ENCODE measurements at places on chromosomes 13 and 19.

GRCh38 chr19:32464279-32464678 lies 58.7 kb downstream of the DPY19L3 start:
- DNase-seq, result no peak

DNA sequence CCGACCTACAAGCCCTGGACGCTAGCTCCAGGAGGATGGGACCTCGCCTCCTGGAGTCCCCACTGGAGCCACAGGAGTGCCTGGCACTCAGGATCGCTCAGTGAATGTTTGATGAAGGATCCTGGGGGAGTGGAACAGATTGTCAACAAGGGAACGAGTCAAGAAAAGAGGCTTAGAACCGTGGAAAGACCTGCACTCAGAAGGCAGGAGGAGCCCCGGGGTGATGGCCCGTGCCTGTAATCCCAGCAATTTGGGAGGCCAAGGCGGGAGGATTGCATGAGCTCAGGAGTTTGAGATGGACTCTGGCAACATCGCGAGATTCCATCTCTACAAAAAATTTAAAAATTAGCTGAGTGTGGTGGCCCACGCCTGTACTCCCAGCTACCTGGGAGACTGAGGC lies 38.9 kb downstream of the ATP12A start:
- no peak for DNase-seq

DNA sequence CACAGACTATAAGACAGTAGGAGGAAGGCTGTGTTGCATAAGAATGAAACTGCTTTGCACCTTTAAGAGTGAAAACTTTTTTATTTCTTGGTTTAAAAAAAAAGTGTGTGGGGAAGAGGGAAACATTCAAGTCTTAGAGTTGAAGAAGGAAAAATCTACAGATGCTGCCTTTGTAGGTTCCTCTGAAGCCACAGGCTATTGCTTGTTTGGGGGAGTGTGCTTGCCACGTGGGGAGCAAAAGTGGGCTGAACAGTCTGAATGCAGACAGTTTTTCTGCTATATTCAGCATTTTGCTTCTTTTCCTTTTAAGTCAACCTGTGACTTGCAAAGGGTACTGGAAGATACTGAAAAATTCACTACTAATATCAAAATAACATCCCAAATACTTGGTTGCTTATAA lies 36.9 kb downstream of the EFNB2 start:
- DNase-seq, result no peak

DNA sequence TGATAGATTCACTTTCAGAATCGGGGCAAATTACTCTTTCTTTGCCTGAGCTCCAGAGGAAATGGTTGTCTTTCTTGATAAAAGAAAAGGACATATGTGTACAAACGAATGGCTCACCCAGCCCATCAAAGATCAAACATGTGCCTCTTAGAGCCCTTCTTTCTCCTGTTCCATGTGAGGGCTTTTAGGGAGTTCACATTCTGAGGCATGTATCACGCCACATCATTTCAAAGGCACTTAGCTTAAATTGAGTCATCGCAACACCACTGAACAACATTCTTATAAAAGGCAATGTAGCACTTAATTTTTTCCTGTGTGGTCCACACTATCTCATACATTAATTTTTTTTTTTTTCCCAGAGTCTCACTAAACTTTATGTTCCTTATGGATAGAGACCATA lies 521.0 kb downstream of the SUCLA2 start:
- no peak for DNase-seq

GRCh38 chr19:47673426-47673825 lies 39.8 kb upstream of the EHD2 start:
- DNase-seq, result no peak

- no peak for DNase-seq
Measured at GRCh38 chr19:52659013-52659412, 20.9 kb upstream of the ZNF83 start.

DNA sequence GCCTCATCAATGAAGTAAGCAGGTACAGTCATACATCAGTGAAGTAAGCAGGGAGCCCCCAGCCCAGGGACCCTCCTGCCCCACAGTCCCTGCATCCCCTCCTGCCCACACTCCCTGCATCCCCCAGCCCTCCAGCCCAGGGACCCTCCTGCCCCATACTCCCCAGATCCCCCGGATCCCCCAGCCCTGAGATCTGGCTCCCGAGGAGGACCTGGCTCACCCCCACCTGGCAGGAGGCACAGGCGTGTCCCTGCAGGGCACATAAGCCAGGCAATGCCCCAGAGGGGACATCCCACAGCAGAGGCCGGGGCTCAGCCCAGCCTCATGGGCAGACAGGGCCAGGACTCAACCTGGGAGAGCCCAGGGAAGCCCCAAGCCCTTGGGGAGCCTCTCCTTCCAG lies 53.6 kb upstream of the TPM4 start:
- no peak for DNase-seq

DNA sequence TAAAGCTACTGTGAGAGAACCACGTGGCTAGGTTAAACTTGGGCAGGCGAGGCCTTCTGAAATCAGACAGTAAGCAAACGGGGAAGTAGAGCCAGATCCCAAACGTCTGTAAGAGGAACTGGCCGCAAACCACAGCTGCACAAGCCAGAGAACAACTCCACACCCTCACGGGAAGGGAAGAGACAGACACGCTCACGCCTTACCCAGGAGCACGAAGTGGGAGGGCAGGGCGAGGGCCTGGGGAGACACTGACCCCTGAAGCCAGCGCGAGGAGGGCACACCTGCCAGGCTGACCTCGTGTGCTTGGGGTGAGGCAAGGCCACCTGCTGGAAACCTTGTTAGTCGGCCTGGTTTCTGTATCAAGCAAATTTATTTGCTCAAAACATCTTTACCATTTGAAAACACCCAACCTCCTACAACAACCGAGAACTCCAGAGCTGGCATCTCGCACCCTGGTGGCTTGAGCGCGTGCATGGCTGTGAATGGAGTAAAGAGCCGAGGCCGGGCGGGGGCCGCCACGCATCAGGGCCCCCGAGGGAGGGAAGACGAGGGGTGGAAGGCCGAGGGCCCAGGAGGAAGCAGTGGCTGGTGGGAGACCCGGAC lies 7.3 kb downstream of the POLR2E start:
- DNase-seq, result peak; percentile 70

DNA sequence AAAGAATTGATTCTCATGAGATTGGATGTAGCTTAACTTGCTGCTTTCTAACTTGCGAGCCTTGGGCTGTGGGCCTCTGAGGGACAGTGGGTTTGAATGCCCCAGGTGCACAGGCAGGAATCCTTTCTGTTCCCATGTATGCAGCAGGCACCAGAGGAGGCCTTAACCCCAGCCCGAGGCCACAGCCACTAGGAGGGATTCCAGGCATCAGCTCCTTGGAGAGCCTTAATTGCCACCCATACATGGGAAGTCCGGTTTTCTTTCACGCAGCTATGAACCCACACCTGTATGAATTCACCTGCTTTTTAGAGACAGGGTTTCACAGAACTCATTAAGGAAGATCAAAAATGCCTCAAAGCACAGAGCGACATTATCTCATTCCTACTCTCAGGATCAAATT lies 117.9 kb downstream of the CRYL1 start:
- no peak for DNase-seq

GRCh38 chr13:48167866-48168265 lies 65.1 kb upstream of the ITM2B start:
- no peak for DNase-seq

DNA sequence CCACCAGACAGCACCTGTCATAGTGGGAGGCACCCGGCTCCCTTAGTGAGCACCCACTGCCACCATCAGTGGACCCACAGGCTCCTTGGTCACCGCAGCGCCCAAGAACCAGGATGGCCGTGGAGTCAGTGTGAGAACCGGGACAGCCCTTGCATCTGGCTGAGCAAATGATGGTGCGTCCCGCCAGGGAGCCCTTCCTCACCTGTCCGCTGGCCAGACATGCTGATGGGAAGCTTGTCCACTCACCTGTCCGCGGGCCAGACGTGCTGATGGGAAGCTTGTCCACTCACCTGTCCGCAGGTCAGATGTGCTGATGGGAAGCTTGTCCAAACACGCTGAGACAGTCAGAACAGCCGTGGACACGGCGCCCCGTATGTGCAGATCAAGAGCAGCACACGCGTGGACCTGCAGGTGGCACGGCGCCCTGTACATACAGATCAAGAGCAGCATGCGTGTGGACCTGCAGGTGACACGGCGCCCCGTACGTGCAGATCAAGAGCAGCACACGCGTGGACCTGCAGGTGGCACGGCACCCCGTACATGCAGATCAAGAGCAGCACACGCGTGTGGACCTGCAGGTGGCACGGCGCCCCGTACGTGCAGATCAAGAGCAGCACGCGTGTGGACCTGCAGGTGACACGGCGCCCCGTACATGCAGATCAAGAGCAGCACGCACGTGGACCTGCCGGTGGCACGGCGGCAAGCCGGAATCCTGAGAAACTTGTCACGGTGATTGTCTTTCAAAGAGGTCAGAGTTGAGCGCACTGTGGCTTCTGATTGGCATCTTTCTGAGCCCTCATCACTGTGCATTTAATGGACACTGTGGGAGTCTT lies 40.7 kb upstream of the DCUN1D2 start:
- DNase-seq, result no peak

DNA sequence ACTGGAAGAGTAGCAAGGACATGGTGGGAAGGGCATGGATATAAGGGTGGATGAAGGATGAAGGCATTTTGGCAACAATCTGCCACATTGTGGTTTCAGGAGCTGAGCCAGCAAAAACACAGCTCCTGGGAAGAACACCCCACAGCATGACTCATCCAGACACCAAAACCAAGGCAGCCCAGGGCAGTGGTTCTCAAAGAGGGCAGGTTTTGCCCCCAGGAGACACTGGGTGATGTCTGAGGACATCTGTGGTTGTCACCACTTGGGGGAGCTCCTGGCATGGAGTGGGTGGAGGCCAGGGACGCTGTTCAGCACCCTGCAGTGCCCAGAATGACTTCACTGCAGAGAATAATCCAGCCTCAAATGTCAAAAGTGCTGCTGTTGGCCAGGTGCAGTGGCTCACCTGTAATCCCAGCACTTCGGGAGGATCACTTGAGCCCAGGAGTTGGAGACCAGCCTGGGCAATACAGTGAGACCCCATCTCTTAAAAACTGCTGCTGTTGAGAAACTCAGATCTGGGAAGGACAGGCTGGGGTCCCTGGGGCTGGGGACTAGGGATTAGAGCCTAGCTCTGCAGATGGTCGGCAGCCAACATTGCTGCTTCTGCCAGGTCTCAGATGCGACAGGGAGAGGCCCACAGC lies 16.1 kb downstream of the ZFR2 start:
- peak; percentile 47 for DNase-seq

- no peak for DNase-seq
Measured at GRCh38 chr13:112674412-112675365, 15.1 kb upstream of the ATP11A start.

- DNase-seq, result no peak
Measured at GRCh38 chr13:36214163-36214921, at the start of gene SOHLH2. SOHLH2 (minus strand) TSS chr13:36214556; CDS start chr13:36214526, 30 bp downstream.

DNA sequence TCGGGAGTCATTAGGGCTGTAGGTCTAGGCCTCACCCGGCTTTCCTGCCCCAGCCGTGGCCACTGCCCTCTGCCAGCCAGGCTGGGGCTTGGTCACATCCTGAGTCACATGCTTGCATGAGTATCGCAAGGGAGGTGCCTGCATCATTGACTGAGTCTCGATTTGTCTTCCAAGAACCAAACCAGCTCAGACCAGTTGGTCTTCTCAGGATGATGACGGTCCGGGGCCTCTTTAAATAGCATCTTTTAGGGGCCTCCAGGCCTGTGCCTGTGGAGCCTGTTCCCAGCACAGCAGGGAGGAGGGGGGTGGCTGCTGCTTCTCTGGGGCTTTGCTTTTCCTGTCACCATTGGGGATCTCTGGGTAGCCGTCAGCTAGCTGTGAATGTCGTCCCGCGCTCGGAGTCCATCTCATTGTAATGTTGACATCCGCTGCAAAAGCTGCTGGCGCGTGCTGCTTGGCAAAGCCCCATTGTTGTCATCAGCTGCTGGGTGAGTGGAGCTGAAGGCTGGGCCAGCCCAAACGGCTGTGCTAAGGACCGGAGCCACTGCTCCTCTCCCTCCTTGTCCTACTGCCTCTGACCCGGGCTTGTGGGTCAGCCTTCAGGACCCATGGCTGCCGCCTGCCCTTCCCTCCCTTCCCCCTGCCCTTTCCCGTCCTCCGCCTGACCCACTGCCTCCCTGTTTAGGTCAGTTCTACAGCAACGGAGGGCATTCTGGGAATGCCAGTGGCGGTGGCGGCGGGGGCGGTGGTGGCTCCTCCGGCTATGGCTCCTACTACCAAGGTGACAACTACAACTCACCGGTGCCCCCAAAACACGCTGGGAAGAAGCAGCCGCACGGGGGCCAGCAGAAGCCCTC lies 14.3 kb upstream of the QTRT1 start:
- DNase-seq, result no peak

DNA sequence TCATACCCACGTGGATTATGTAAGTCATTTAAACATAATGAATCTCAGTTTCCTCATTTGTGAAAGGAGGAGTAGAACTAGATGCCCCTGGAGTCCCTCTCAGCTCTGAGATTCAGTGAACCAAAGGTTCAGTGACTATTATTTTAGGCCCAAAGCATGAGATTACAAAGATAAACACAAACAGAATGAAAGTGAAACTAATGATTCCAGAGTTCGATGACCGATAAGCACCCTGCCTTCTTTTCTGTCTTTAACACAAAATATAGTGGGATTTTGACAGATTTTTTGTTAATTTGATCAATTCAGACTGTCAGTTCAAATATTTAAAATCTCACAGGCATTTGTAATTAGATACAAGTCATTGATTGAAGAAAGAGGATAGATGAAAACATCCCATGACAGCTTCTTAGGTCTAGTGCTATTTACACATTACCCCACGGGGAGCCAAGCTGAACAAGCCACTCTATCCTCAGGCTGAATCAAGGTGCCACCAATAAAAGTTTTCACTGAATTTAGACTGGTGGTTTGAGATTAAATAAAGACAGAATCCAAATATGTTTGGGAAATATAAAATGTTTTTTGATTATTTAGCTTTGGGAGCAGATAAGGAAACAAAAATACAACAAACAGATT lies 64.6 kb upstream of the RAP2A start:
- no peak for DNase-seq

GRCh38 chr13:86788616-86789015 lies 882.6 kb upstream of the SLITRK5 start:
- DNase-seq, result no peak

Measured in CD4-positive, alpha-beta T cell treated with Interferon gamma for 1 hour (primary cell).